ENCODE measurements at places on chromosomes 16 and 17.

- DNase-seq: no peak
Observed at GRCh38 chr17:41785091-41785858, 1.2 kb downstream of the JUP start.

- no peak for DNase-seq
Observed at GRCh38 chr17:16974569-16975276, 2.8 kb upstream of the TNFRSF13B start.

GRCh38 chr16:28211758-28212531 lies at the start of gene XPO6:
TSS of gene XPO6 (minus strand) at chr16:28211965. CDS start at chr16:28211368, 597 bp downstream.
- DNase-seq: peak; percentile 98

- no peak for DNase-seq
Observed at GRCh38 chr17:56319531-56319930, 166.3 kb downstream of the ANKFN1 start.

- no peak for DNase-seq
Observed at GRCh38 chr17:74875155-74875976, 2.6 kb upstream of the FDXR start.

- no peak for DNase-seq
Observed at GRCh38 chr16:5533321-5533888, 435.8 kb upstream of the EEF2KMT start.

- DNase-seq: no peak
Observed at GRCh38 chr16:54290833-54291655, 4.5 kb upstream of the IRX3 start.

Data from CD4-positive, alpha-beta T cell treated with Interleukin-4 for 1 hour (primary cell).